ENCODE measurements at places on chromosomes 2 and 18.

DNA sequence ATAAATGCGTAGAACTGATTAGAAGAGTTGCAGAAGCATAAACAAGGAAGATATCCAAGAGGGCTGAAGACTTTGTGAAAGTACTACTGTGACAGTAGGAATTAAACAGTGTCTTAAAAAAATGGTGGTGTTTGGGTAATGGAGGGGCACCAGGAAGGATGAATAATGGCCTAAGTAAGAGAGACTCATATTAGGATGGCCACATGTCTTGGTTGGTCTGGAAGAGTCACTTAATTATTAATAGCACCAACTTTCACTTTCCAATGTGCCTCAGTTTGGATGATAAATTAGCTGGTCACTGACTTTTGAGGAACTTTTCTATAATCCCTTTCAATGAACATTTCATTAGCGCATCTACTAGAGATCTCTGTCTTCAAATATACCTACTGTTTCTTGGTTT is 372.2 kb downstream of the NYAP2 start:
- no peak for DNase-seq

GRCh38 chr2:207008105-207008990 is 69.0 kb downstream of the CPO start:
- no peak for DNase-seq

GRCh38 chr18:10726198-10727068 is 200.6 kb downstream of the NAPG start:
- no peak for DNase-seq

- no peak for DNase-seq
These were observed 789.4 kb downstream of the LRP1B start for GRCh38 chr2:141341444-141341843.

DNA sequence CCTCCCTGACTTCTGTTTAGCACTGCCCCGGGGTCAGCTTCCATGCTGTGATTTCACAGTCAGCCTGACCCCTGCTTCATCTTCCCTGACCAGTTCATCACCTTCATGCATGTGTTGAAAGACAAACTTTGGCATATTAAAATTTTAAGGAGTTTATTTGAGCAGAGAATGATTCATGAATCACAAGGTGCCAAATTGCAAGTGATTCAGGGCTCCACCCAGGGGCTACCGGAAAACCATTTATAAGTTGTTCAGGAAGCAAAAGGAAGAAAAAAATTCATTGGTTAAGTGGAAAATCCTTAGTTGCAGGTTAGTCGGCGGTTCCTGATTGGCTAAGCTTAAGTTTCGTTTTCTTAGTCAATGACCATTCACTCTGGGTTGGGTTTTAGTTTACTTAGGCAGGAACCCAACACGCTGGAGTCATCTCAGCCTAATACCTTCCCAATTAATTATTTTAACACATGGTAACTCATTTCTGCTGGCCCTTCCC is 10.6 kb downstream of the IL1F10 start:
- no peak for DNase-seq

DNA sequence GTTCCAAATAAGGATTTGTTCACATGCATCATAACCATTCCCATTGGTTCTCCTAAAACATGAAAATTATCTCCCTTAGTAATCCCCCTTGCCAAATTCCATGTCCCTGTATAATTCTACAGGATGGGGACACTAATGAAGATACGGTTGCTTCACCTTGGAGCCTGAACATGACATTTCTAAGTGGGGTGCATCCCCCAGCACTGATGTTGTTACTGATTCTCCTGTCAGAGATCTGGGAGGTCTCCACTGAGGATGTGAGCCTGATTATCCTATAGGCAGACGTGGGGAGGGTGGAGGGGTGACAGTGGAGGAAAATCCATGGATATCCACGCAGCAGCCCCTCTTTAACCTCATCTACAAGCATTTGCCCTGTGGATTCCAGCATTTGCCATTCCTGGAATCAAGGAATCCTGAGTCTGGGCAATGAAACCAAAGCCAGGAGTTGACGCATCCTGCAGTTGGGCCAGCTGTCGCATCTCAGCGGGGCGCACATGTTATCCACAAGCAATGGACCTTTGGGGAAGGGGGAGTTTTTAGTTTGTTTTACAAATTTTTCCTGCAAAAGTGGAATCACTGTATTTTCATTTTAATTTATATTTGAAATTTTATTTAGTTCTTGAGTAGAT is 57.3 kb downstream of the HK2 start:
- no peak for DNase-seq

DNA sequence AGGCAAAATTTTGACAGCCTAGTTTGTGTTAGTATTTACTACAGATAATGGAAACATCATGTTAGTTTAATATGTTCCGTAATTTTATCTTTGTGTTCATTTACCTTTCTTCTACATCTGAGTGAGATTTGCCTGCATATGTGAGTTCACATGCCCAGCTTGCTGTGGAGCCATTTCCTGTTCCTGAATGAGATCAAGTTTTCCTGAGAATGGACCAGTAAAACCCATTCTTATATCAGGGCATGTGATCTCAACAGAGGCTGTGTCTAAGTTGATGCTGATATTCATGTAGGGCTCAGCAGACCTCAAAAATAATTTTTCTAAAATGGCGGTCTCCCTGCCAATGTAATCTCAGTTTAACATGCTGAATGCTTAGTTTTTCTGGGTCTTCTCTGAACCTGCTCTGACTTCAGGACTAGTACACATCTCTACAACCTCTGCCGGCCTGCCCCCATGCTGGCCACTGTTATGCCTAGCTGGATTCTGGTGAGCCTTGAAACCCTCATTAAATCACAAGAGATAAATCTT is 1.0 kb downstream of the IL1A start:
- no peak for DNase-seq
